Fibroblast of gingiva (primary cell): ENCODE measurements at places on chromosomes 2 and 18.
A peak's percentile ranks its signal among the peaks of the same experiment; 100 is the strongest.

DNA sequence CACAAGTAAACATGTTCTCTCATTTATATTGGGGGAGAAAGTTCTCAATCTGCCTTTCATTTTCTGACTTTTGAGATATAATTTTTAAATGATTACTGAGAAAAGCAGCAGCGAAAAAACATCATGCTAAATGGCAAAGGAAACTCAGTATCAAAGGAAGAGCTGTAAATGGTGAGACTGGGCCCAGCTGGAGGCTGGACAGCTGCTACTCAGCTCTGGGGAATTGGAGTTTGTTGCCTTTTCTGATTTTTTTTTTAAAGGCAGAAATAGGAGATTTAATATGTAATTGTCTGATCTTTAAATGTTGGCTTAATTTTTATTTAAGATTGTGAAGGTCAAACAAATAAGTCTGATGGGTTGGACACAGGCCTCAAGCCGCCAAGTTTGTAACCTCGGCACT, 137.1 kb upstream of the TACR1 start:
- no peak for DNase-seq

GRCh38 chr18:140670-141266, 17.6 kb upstream of the USP14 start:
- DNase-seq: no peak

DNA sequence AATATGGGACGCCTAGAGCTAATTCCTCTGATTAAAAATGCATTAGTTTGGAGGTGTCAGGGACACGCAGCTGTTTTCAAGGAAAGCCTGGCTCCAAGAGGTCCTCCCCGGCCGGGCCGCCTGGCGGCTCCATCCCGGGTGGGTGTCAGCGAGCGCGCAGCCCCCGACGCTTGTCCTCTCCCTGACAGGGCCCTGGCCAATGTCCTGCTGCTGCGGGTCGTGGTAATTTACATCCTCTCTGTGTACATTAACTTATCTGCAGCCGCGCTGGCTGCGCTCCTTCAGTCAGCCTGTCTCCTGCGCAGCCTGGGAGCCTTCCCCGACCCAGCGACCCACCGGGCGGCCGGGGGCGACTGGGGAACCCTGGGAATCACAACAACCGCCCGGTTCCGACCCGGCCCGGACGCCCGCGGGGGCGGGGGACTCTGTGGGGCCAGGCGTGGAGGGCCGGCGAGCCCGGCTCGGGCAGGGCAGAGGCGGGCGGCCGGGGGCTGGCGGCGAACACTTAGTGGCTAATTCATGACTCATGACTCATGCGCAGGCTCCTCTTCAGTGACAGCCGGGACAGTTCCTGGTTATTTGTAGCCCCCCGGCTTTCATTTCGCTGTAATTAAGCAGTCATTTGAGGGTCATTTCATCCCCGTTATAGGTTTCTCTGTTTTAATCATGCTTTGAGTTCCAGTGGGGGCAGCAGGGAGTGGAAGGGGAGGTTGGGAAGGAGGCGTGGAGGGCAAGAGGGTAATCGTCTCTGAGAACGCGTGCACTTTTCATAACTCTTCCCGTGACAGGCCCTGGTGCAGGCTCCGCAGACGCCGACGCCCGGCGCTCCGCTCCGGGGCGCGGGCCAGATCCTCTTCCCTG, 141.9 kb upstream of the CTAGE1 start:
- no peak for DNase-seq

- no peak for DNase-seq
These were observed 806.4 kb downstream of the TRIB2 start for GRCh38 chr2:13522917-13523821.

- DNase-seq: no peak
These were observed 42.5 kb upstream of the NFATC1 start for GRCh38 chr18:79353267-79353666.

- DNase-seq: no peak
These were observed 93.3 kb downstream of the ACTR2 start for GRCh38 chr2:65320946-65321345.

DNA sequence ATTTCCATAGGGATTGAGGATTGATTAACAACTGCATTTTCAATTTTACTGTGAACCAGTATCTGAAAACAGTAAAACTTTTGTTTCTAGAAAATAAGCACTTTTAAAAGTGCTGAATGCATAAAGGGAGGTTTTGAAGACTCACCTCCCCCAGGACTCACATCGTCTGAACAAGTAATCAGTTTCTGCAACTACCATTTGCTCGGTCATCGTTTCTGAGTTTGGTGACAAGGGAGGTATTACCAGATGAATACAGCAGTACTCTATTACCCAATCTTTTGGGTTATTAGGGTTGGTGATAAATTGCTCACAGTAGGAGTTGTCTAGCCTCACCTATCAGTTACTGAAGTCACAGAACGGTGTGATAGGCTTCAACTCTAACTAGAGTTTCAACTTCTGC, 234.5 kb upstream of the FN1 start:
- DNase-seq: no peak

- peak; percentile 47 for DNase-seq
These were observed 45.3 kb downstream of the CD28 start for GRCh38 chr2:203751685-203752271.

DNA sequence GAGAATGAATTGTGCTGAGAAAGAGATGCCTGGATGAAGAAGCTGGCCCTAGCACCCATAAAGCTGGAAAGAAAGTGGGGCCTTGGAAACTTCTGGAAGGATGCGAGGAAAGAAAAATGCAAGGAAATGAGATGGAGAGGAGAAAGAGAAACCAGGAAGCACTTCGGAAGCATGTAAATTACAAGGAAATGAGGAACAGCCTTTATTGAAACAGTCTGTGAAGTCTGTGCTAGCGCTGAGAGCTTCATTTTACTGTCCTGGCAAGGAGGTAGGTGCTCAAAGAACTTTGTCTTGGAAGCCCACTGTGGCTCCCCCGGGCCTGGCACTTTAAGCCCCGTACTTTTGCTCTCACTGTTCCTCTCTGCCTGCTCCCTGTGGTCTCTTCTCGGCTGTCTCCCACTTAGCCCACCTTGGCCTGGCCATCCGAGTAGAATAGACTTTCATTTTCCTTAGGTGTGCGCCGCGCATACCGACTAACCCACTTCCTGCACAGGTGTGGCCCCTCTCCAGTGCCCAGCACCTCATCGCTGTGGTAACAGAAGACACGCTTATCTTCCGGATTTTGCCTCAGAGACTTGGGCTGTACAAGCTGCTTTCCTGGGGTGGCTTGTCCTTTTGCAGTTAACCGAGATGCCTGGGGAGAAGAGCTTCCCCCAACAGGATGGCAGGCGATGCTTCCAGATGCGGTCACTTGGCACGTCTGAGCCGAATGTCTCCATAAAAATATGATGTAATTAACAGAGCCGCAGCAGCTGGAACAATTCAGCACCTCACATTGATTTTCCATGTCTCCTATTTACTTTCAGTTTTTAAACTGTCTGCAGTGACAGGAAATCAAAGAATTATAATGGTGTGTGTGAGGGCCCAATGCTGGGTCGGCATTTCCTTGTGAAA, 199.6 kb downstream of the HRH4 start:
- DNase-seq: peak; percentile 24

DNA sequence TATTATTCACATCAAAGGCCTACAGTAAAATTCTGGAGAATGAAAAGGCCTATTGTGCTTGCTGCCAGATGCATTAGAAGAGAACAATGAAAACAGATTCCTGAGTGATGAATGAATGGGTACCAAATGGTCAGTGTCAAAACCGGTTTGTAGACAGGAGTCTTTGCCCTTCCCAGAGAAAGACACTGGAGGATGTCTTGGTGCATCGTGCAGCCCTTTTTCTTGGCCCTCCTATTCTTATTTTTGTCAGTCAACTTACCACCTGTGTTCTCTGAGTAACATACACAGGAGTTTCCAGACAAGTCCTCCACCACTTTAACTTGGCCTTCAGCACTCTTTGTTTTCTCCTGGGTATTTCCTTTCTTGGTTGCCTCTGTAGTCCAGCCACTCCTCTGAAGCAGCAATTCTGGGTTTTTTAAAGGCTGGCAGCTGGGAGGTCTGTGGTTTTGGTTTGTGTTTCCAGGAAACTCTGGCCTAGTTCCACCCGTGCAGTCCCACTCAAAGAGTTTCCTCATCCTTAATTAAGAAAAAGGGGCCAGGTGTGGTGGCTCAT, 29.4 kb downstream of the PSTPIP2 start:
- DNase-seq: peak; percentile 67

- DNase-seq: no peak
These were observed 172.1 kb downstream of the DSC3 start for GRCh38 chr18:30870466-30870865.

- peak; percentile 53 for DNase-seq
These were observed 5.5 kb downstream of the DCTN1 start for GRCh38 chr2:74374509-74375205.

- no peak for DNase-seq
These were observed 141.1 kb downstream of the MBD5 start for GRCh38 chr2:148161909-148162435.

DNA sequence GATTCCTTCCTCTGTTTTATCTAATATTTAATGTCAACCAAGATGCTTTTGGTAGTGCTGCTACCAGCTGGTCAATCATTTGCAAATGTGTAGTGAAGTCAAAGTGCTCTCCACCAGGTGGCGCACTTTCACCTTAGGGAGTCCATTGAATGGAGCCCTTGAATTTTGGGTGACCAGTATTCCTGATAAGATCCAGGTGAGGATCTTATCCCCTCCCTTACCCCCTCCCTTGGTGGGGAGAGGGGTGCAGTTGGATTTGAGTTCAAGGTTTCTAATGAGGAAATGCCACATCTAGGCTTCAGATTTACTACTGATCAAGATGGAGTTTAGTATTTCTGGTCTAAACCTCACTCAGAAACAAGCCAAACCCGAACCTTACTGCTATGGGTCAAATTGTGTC, 12.0 kb upstream of the E2F6 start:
- DNase-seq: peak; percentile 70

DNA sequence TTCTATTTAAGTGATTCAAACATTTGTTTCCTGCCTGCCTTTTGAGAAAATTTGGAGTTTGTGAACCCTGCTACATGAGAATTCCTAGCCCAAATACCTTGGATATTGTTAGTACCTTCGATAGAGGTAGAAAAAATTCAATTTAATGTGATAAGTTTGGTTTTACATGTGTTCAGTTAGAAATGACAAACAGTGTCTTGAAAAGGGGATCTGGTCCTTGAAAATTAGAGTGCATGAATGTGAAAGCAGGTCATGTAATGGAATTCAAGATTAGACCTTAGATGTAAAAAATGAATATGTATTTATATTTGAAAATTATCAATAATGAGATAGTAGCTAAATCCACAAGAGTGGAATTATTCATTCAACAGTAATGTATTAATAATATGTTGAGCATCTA, 70.5 kb downstream of the PIK3C3 start:
- no peak for DNase-seq

- DNase-seq: peak; percentile 57
These were observed 288.7 kb downstream of the LPIN1 start for GRCh38 chr2:12035029-12035720.

DNA sequence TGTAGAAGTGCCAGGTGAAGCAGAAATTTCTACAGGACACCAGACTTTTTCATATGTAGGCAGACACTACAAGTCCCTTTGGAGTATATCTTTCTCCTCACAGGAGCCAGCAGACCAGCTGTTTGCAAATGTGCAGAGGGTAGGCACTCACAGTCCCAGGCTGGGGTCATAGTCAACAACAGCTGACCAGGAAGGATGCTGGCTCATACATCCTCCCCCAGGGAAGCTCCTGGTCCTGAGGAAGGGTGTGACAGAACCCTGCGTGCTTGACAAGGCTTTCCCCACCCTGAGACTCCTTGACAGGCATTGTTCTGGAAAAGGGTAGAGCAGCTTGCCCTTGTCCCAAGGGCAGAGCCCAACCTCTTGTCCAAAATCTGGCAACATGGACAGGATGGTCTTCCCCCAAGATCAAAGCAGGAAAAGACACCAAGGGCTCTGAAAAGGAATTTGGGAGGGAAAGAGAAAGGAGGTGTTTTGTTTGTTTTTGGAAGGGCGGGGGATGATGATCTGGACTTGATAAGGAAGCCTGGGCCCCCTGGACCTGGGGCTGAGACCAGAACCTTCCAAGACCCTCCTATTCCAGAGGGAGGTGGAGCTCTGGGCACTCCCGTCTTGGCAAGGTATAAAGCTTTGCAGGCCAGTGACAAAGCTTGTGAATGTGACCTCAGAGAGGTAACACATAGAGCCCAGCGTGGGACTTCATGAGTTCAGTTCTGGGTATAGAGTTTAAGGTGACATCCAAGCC, 87.1 kb downstream of the GFPT1 start:
- no peak for DNase-seq

DNA sequence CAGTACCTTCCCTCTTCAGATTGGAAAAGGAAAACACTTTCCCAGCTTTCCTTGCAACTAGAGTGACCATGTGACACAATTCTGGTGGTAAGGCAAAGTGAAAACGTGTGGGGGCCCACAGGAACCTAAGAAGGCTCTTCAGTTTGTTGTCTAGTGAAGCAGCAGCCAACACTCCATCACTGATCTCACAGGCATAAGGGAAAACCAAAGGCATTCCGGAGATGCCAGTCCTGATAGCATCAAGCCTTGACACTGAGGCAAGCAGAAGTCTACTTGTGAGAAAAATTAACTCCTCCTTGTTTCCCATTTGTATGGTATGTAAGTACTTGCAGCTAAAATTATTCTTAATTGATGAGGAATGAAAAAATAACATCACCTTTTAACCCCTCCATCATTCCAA, 88.3 kb downstream of the ETAA1 start:
- DNase-seq: no peak

GRCh38 chr2:15763822-15764682, 172.4 kb downstream of the DDX1 start:
- no peak for DNase-seq

DNA sequence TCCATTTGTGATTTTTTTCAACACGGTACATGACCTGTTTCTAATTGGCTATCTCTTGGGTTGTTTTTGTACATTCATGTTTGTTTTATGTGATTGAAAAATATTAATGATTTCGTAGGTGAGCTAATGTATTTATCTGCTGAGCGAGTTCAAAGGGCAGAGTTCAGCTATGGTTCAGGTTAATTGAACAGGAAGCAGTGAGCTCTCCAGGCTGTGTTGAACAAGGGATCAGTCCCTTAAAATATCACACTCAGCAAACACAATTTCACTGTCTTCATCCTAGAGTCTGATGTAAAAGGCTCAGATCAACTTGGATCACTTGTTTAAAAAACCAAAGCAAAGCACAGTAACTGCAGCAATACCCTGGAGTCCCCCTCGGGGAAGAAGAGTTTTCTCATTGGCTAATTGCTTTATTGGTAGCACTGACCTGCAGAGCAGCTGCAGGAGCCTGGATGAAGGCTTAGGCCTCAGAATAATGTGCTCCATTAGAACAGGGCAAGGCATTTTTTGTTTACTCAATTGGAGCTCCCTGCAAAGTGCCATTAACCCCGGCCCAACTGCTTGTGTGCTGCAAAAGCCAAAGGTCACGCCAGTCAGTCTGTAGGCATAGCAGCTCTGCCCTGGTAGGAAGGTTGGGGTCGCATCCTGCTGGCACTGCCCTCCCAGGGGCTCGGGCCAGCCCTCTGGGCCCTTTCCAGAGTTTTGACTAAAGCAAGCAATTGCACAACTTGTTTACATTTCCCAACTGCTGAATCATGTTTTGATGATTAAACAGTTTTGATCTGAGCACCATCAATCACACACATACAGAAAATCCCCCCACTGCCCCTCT, 10.5 kb downstream of the ONECUT2 start:
- DNase-seq: no peak

GRCh38 chr2:26580751-26581150, 60.4 kb downstream of the CIB4 start:
- no peak for DNase-seq
